ENCODE measurements at places on chromosomes 6 and 20. TPM values are rescaled to one million over a fixed set of nuclear protein-coding genes. Genes with fewer than 3 reads are reported as not detected.
A peak's percentile ranks its signal among the peaks of the same experiment; 100 is the strongest.

DNA sequence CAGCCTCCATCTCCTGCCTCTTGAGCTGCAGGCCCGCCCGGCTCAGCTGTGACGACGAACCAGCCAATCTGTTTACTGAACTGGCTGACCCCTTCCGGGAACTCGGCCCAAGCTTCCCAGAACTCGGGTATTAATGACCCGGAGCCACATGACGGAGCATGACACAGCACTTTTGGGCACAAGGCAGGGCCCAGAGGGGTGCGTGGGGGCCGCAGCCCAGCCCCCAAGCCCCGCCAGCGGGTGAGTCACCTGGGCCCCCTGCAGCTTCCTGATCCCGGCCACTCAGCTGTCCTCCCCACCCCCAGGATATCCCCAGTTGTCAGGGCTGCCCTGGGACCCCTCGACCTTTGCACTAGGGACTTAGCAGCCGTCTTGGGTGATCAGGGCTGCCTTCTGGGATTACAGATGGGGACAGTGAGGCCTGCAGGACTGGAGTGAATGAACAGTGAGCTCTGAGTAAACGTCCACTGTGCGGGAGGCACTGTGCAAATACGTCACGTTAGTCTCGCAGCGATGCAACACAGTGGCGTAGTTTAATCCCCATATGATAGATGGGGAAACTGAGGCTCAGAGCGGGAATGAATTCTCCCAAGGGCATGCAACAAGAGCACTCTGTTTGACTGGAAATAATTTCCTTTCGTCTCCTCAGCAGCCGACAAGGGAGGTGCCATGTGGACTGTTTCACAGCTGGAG, 102.1 kb downstream of the CEBPB start:
- peak; percentile 88 for DNase-seq

DNA sequence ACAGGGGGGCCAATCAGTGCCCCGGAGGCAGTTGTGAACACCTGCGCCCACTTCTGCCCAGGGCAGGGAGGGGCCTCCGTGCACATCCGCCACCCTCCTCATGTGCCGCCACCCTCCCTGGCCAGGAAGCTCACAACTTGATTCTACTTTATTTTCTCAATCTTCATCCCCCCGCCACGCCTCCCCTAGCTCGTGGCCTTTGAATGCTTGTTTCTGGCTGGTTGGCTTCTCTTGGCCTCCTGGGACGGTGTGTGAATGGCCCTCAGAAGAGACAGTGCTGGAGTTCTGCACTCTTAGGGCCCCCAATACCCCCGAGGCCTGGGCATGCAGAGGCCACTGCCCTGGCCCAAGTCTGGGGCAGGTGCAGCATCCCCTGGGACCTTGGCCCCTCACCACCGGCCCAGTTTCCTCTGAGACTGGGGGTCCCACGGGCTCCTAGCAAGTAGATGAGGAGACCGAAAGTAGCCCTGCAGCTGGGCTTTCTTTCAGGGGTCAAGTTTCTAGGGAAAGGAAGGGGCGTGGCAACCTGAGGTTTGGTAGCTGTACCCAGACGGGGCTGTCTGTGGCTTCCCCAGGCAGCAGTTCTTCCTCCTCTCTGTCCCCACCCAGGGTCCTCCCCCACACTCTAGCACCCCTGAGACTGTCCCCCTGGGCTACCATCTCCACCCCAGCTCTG, 1.3 kb downstream of the RGS19 start:
- peak; percentile 30 for DNase-seq

Gene PERP
- 1.1 TPM for total RNA-seq

Gene NCOA5
- total RNA-seq: 19.3 TPM

- peak; percentile 74 for DNase-seq
Measured at GRCh38 chr6:6599468-6599873, 11.0 kb downstream of the LY86 start.

- no peak for DNase-seq
Measured at GRCh38 chr6:25896252-25896651, 22.2 kb upstream of the SLC17A3 start.

GRCh38 chr6:99746261-99746895, 139.7 kb downstream of the PRDM13 start:
- DNase-seq: peak; percentile 74

Gene BTNL2
- not detected for total RNA-seq

DNA sequence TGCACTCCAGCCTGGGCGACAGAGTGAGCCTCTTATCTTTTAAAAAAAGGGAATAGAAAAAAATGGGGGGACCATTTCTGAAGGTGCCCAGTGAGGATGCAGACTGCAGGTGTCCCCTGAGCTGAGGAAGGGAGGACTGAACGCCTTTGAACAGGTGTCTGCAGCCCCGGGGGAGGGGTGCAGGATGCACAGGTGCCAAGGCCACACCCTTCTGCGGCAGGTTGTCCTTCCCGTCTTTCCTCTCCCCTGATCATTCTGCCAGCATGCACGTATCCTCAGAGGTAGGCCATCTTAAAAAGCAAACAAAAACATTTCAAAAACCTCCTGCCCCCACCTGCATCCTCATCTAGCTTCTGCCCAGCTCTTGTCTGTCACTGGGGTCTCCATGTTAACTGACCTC, 101.3 kb downstream of the MTHFD1L start:
- DNase-seq: no peak

Gene ACSS2
- total RNA-seq: 39.1 TPM

DNA sequence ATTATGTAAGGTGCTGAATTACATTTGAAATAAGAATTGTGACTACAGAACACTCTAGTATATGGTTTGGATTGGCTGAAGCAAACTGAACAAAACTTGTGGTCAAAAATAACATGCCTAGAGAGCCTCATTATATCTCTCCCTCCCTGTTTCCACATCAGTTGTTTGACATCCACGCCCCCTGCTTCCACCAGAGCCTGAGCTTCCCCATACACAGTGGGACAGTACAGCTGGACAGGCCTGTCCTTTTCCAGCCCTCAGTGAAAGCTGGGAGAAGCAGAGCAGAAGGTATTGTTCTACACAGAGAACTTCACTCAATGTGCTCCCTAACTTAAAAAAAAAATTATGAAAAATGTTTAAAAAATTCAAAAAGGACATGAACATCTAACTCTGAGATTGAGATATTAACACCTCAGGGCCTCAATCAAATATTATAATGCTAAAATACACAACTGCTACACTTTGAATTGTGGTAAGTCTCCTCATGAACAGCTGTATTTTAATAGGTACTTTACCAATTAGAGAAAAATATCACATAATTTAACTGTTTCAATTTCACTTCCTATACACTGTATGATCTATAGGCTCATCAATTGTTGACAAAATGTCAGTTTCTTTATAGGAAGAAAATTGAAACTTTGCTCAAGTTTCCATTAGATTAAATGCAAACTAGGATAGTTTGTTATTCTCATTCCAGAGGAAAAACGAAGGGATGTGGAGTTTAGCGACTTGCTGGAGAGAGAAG, 44.9 kb upstream of the SCML4 start:
- DNase-seq: no peak

- peak; percentile 64 for DNase-seq
Measured at GRCh38 chr6:24581084-24581669, 64.8 kb downstream of the KIAA0319 start.

- DNase-seq: peak; percentile 39
Measured at GRCh38 chr6:168703990-168704389, 263.0 kb downstream of the SMOC2 start.

GRCh38 chr20:5786930-5787795, 37.0 kb downstream of the SHLD1 start:
- DNase-seq: peak; percentile 46

DNA sequence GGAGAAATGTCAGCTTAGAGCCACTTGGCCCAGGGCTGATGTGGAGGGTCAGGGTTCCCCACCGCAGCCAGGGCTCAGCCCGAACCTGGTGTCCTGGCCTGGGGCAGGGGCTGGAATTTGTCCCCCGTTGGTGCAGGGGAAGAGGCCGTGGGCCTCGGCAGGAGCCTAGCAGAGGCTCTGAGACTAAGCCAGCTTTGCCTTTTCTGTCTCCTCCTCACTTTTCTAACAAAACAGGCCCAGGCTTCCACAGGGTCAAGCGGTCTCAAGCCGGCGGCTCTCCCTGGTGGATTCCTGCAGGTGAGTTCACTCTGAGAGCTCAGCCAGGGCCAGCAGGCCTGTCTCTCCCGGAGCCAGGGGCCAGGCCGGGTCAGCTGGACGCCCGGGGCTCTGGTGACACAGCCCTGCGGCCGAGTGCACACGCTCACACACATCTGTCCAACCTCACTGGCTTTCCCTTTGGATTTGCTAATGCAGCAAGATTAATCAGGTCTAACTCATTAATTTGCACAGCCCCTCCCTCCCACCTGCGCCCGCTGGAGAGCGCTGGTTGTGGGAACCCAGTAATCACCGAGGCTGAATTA, 2.9 kb upstream of the CHRNA4 start:
- no peak for DNase-seq

DNA sequence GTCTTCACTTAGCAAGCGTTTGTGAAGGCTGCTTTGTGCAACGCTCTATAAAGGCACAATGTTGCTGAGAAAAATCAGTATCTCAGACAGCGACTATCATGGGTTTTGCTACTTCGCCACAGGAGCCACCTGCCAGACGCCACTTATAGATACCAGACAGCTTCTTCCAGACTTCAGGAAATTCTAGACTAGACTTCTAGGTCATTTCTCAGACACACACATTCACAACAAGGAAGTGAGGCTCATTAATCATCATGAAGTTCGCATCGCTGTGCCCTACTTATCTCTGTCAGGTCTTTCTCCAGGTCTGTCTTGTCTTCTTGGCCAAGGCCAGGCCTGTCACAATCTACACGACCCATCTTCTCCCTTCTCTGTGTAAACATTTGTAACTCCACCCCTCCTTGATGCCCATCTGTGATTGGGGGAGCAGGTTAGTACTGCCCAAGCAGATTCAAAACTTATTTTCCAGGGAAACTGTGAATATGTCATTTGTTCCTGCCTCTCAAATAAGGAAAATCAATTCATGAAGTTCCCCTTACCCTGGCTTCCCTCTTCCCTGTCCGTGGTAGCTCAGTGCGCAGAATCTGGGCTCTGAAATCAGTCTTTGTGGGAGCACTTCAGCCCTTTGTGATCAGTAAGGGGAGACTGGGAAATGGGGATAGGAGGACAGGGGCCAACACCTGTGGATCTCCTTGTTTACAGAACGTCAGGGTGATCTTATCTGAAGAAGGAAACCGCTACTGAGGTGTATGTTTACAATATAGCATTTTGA, 115.5 kb downstream of the TNFAIP3 start:
- no peak for DNase-seq

DNA sequence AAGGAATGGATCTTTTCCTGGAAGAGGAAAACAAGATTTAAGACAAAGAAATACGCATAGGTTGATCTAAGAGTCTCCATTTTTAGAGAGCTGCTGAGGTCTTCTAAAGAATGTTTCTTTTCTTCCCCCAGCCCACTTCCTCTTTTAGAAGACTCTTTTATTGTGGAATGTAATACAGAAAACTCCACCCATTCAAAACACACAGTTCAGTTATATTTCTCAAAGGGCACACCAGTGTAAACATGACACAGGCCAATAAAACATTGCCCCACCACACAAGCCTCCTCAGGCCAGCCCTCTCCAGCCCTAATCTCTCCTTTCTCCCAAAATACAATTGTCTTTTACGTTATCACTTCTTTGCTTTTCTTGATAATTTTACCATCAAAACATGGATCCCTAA, 42.8 kb downstream of the SLC35B3 start:
- no peak for DNase-seq

DNA sequence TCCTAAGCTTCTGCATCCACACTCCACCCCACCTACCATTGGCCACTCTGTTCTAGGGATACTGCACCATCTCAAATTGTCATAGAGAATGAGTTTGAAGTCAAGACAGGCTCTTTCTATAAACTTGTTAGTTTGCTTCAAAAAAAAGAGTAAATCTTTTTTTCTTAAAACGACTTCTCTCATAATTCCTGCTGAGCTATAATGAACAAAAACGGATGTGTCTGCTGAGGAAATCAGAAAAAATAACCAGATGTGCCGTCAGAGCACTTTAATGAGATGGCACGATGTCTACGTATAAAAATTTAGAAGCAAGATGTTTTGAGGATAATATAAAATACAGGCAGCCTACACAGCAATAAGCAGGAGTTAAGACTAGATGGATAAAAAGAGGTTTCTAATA, 24.0 kb upstream of the DDO start:
- peak; percentile 76 for DNase-seq

Gene ADTRP
- total RNA-seq: 0.22 TPM

Gene GHRH
- total RNA-seq: not detected

DNA sequence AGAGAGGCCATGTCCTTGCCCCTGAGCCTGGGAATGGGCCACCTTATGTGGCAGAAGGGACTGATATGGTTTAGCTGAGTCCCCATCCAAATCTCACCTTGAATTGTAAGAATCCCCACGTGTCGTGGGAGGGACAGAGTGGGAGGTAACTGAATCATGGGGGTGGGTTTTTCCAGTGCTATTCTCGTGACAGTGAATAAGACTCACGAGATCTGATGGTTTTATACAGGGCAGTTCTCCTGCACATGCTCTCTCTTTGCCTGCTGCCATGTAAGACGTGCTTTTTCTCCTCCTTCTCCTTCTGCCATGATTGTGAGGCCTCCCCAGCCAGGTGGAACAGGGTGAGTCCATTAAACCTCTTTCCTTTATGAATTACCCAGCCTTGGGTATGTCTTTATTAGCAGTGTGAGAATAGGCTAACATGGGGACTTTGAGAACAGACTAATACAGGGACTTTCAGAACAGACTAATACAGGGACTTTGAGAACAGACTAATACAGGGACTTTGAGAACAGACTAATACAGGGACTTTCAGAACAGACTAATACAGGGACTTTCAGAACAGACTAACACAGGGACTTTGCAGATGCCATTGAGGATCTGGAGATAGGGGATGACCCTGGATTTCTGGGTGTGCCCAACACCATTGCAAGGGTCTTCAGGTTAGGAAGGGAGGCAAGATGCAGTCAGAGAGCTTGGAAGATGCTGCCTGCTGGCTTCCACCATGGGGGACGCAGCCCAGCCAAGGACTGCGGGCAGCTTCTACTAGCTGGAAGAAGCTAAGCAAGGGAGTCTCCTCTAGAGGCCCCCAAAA, 86.9 kb downstream of the RAMACL start:
- no peak for DNase-seq

DNA sequence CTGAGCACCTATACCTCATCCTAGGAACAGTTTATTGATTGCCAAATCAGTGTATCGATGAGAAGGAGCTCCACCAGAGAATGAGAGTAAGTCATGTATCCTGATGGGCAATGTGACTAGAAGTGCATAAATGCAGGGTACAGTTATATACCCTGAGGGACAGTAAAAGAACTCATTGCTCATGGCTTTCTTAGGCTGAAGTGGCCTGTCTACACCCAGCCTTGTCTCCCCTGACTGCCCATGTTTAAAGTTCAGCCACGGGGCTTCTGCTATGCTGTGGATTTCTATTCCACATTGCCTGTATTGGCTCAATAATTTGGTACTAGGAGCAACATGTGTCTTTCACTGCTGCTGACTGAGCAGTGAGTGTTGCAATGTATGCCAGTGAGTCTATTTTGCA, 400.4 kb upstream of the IMPG1 start:
- DNase-seq: no peak

Gene UNC93A
- not detected for total RNA-seq

Data from muscle of leg (tissue), 16 donors.